Neural crest cell (in vitro differentiated cells): ENCODE measurements at places on chromosomes 13 and 19.

GRCh38 chr19:1046836-1047695, 7.2 kb downstream of the ABCA7 start:
- no peak for DNase-seq

GRCh38 chr13:79290595-79291244, 115.3 kb downstream of the RBM26 start:
- DNase-seq, result no peak

GRCh38 chr19:30497034-30497433, 124.8 kb downstream of the ZNF536 start:
- no peak for DNase-seq

DNA sequence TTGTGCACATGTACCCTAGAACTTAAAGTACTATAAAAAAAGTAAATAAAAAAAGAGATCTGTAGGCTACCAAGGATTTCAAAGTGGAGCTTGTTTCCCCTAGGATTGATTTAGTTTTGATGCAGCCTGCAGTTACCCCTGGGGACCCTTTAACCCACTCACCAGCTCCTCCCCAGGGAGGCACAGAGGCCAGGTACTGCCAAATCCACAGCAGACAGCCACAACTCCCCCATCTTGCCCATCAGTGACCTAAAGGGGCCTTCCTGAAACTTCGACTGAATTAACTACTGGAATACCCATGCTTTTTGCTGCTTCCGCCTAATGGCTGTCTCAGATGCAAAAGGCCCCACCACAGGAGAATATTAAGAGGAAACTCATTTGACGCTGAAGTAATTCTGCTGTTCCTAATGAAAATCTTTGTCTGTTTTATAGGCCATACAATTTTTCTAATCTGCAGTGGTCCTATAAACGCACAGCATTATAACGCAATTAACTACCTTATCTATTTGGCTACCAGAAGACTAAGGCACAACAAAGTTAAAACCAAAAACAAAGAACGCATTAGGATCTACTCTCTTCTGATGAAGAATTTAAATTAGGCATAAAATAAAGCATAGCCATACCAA, 95.0 kb downstream of the FOXO1 start:
- DNase-seq, result no peak

GRCh38 chr19:6482343-6482686, 728 bp upstream of the DENND1C start:
- no peak for DNase-seq

GRCh38 chr19:38759590-38760003, 13.7 kb downstream of the LGALS7 start:
- DNase-seq, result no peak
